ENCODE measurements at places on chromosomes 3 and 15.
A peak's percentile ranks its signal among the peaks of the same experiment; 100 is the strongest.

GRCh38 chr3:39935261-39935660, 125.9 kb downstream of the MYRIP start:
- DNase-seq, result no peak

DNA sequence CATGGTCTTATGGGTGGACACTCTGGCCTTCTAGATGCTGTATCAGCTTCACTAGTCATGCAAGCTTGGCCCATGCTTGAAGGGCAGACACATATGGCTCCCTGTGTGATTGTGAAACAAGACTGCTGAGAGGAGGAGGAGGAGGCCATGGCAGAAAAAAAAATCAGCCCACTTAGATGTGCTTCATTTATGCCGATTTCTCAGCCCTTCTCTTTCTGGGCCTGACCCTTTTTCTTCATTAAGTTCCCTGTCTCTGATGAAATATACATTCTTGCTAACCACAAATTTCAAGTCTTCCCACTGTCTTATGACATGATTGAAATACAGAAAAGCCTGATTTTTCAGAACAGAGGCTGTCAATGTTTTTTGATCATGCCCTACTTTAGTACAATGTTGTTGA, 213.0 kb upstream of the FEZF2 start:
- no peak for DNase-seq

DNA sequence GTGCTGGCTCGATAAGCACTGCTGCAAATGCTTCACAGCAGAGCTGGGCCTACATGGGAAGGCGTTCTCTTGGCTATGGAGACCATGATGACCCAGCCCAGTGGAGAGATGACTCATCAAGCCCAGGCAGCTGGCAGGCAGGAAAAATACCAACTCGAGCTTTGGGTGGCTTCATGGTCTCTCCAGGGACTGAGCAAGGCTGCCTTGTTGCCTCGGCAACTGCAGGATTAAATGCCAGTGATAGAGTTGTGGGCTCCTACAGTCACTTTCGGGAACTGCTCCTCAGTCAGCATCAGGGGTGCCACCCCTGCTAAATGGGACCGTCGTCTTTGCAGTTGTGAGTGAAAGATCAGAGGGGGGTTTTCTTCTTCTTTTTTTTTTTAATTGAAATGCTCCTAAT, 54.6 kb upstream of the MYZAP start:
- no peak for DNase-seq

DNA sequence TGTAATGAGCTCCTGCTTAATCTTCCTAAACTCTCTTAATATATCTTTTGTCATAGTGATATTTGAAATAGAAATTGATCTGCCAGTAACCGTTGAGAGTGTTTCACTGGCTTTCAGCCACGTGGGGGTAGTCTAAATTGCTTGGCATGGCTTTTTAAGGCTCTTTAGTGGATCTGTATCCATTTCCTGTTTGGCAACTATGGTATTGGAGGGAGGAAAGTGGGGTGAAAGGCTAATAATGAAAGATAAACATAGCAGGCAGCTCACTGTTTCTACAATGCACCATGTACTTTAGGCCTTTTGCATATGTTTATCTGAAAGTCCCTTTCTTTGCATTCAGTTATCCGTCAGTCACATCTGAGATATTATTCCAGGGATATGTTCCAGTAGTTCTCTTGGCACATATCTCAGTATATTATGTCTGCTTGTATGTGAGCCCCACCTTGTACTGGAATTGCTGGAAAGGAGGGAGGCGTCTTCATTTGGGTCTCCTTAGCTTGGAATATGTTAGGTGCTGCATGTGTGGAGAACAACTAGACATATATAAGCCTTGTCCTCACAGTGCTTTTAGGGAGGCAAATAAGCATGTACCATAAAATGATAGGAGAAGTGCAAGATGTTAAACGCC, 10.8 kb downstream of the TOPAZ1 start:
- no peak for DNase-seq

DNA sequence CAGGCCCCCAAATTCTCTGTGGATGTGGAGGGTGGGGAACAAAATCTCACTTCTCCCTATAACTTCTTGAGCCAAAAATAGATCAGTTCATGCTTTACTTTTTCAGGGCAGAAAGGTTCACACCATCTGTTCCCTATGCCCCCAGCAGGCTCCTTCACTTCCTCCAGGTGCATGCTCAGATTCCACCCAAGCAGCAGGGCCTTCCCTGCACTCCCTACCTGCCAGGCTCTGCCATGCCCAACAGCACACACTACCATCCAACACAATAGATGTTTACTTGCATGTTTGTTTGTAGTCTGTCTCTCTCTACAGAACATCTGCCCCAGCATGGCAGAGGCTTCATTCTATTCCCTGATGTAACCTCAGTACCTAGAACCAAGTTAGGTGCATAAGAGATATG, 43.3 kb downstream of the GABRB3 start:
- DNase-seq, result no peak

DNA sequence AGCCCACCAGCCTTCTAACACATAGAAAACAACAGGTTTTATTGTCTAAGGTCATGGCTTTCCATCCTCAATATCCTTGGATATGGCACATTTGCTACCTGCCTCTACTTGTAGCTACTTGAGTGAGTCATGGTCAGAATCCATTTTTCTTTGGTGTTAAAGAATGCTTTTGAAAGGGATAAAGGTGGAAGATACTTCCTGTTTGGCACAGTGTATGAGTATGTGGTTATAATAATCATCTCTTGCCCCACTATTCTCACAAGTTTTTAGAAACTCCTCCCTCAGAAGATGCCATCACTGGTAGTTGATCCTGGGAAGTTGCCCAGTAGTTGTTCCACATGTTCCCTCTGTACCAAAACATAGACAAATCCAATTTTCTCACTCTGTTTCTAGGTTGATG, 508.6 kb upstream of the IL12A start:
- no peak for DNase-seq

DNA sequence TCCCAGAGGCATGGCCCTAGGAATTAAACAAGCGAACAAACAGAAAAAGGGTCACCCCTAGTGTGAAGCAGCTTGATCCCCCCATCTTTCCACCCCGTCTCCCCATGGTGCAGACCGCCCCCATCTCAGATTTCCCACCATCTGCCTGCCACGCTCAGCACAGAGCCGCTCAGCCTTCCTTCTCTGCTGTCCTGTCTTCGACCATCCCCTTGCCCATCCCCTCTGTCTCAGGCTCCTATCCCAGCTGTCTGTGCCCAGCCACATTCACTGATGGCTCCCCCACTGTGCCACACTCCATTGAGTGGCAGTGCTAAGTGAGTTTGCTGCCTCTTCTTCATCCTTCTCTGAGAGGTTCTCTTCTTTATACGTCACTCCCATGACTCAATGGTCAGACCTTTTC, 11.7 kb upstream of the BTBD1 start:
- no peak for DNase-seq

DNA sequence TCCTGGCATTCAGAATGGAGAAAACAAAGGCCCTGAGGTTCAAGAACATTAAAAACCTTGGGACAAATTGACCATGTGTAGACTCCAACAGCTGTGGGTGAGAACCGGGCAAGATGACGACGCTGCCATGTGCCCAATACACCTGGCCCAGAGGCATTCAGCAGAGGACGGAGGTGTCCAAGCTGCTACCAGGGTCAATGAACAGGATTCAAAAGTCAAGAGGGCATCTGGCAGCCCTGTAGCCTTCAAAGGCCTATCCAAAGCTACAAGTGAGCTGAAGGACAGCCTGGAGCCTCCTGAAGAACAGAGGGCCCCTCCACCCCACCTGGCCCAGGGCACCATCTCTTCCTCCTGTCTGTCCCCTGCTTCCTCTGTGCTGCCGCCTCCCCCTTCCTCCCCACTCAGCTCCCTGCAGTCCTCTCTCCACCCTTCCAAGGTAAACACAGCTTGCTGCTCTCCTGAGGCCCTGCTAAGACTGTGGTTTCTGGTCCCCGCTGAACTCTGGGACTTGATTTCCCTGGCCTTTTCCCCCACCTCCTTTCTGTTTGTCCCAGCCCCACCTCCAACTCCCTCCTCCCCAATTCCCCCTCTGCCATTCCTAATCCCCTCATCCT, 57.5 kb downstream of the HMCES start:
- no peak for DNase-seq

DNA sequence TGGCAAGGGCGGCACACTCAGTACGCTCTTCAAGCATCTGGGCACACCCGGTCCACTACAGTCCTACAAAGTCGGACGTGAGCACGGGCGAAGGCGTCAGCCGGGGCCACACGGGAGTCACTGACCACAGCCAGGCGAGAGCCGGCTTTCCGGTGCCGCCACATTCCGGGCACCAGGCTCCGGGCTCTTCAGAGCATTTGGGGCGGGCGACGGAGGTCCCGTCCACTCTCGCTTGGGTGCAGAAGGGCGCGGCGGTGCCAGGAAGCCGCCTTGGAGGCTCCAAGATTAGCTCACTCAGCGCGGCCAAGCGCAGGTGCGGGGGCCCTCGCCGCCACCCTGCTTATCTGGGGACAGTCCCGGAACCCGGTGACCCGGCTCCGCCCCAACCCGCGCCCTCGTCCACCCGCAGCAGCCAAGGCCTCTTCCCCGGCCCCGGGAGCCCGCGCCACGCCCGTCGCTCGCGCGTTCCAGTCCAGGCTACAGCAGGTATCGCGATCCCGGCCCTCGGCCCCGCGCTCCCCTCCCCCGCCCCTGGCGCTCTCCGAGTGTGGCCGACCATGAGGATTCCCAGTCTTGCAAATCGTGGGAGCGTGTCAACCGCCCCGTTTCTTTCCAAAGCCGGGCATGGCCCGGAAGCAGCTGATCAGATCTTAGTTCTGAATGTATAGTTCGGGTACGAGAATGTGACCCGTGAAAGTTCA, at the start of gene ADPRH:
TSS of gene ADPRH (plus strand) at position 127 of the 701 bp plus-strand sequence. CDS start 2,678 bp downstream, outside the sequence.
- DNase-seq, result peak; percentile 65

DNA sequence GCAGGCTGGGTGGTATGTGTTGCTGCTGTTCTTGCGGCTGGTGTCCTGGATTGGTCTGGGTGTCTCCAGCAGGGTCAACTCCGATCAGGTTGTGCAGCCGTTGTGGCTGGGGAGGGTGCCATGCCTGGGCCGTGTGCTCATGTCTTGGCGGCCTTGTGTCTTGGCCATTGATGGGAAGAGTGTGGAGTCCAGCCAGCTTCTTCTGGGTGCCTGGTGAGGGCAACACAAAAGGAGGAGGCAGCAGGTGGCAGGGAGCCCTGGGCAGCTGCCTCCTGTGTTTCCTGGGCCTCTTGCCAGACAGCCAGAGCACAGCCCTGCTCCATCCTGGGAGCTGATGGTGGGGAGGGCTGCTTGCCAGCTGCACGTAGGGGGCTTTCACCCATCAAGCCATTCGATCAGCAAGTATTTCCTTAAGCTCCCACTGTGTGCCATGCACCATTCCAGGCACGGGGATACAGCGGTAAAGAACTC, 4.3 kb downstream of the CHAC1 start:
- no peak for DNase-seq

DNA sequence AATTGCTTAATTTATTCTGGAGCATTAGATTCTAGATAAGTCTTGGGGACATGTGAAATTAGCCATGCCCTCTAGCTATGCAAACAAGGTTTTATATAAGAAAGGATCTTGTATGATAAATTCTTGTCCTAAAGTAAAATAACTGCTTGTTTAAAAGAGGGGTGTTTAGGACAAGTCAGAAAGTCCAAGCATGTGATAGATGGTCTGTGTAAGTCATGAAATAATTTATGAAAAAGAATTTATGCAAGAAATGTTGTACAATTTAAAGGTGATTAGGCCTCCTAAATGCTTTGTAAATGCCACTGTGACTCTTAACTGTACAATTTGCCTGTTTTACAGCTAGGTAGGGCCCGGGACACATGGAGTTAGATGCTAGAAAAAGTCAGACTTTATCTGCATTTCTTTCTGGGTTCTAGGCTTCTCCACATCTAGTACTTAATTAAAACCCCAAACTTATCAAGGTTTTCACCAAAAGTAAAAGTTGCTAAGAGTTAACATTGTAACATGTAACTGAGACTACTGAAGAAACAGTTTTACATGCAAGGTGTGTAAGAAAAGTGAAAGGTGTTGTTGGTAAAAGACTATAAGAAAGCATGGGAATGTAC, 13.2 kb downstream of the LINS1 start:
- DNase-seq, result no peak

DNA sequence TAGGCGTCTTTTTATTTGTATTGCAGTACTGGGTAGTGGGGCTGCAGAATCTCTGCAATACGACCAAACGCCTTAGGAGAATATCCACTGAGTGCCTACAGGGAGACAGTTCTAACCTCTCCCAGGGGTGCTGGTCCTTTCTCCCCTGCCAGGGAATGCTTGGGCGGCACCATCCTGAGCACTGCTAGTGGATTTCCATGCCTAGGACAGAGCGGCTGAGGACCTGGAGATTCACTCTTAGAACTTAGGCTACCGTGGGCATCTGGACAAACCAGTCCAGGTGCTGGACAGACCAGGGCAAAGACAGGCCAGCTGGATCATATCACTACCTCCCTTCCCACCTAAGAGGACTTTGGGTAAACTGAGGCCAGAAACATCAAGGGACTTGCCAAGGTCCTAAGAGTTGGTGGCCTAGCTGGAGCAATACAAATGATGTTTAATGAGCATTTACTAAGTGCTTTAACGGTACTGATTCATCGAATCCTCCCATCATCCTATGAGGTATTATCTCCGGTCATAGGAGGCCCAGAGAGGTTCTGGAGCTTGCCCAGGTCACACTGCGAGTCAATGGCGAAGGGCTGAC, 902 bp downstream of the TMEM44 start:
- DNase-seq, result no peak

DNA sequence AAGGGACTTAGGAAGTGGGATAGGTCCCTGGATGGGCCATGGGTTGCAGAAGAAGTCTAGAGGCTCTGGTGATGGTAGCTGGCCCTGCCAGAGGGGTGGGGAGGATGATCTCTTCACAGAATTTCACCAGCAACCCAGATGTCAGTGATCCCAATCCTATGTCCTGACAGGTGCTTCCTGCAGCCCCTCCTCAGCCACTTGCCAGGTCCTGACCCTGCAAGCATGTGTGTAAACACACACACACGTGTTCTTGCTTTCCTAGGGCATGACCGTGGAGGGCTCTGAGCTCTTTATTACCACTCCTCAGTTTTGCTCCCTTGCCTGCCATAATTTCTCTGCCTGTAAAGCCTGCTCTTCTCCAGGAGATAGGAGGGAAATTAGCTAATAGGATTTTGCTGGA, 12.5 kb downstream of the TEX264 start:
- DNase-seq, result no peak

- no peak for DNase-seq
These were observed 65.5 kb downstream of the KAT2B start for GRCh38 chr3:20105513-20106280.

GRCh38 chr3:3069723-3070122, 40.5 kb downstream of the IL5RA start:
- no peak for DNase-seq

DNA sequence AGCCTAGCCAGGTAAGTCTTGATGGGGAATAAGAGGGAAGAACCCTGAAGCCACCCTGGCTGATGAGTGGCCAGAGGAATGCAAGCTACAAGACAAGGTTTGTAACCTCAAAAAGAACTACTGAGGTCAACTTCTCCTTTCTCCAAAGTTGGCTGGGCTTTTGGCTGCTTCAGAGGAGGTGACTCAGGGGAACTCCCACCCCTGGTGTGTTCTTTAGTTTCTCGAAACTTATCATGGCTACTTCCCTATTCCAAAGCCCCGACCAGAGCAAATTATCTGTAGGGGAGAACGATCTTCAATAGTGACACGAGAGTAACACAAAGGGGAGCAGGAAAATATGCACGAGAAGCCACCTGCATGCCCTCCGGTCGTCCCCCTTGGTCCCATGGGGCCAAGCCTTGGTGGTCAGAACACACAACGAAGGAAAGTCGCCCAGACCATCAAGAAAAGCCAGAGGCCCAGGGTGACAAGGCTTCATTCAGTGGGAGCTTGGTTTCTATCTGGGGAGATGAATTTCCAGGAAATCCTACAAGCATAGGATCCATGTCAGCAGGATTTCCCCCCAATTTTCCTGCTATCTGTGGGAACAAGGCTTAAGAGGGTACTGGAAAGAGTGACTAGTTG, 6.5 kb upstream of the BCL2A1 start:
- no peak for DNase-seq

GRCh38 chr3:127671523-127672428, 976 bp upstream of the ABTB1 start:
- DNase-seq, result peak; percentile 64

All from hematopoietic multipotent progenitor cell (in vitro differentiated cells).